IMR-90 (cell line): ENCODE measurements at places on chromosomes 5 and 9. TPM values are rescaled to one million over a fixed set of nuclear protein-coding genes. Genes with fewer than 3 reads are reported as not detected.
A peak's percentile ranks its signal among the peaks of the same experiment; 100 is the strongest.

GRCh38 chr5:23208959-23209431 is 298.4 kb upstream of the PRDM9 start:
- DNase-seq = peak; percentile 23

ADAMTS16 gene
- total RNA-seq = 0.18 and 0.28 TPM in 2 replicates

DNA sequence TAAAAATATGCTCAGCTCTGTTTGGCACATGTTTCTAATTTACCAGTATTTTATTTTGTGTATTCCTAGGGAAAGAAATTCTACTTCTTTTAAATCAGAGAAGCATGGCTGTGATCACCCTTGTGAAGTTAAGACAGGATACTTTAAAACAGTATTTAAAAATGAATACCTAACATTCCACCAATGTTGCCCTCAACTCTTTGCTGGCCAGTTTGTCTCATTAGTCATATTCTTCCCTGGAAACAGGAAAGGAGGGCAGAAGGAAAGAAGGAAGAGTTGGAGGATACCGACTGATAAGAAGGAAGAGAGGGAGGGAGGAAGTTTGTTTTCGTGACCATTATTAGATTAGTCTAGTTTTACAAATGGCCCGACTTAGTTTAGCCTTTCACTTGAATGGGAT is 137.4 kb downstream of the PLK2 start:
- DNase-seq = peak; percentile 36

GRCh38 chr5:158869092-158869491 is 230.6 kb downstream of the EBF1 start:
- DNase-seq = no peak

SHLD3 gene
- total RNA-seq = 2.5 and 3.9 TPM in 2 replicates

PITX1 gene
- total RNA-seq = 10.3 and 10.4 TPM in 2 replicates

DNA sequence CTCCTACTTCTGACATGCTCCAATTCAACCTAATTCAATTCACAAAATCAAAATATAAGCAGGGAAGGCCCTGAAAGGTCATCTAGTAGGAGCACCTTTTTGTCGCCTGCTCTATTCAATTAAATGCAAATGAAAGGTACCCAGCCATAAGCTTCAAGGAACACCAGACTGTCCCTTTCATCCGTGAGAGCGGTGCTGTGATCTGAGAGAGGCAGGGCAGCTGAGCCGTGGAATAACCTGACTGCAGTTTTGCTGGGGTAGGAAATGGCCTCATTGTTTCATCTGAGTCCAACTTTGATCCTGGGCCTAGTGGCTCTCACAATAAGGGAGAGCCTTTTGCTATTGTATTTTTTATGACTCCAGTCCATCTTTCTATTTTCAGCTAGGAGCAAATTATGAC is 39.8 kb upstream of the GLRA1 start:
- DNase-seq = no peak

DNA sequence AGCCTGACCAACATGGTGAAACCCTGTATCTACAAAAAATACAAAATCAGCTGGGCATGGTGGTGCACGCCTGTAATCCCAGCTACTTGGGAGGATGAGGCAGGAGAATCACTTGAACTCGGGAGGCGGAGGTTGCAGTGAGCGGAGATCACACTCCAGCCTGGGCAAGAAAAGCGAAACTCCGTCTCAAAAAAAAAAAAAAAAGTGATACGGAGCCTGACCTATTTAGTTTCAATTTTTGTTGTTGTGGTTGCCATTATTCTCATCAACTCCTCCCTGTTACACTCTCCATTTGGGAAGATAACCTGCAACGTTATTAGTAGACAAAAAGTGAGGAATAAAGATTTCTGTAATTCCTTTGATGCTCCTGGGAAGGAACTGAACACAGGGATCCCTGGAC is 1.3 kb downstream of the STOM start:
- no peak for DNase-seq

- no peak for DNase-seq
Measured at GRCh38 chr9:82554381-82554780, 508.6 kb downstream of the RASEF start.
